ENCODE measurements at places on chromosomes 12 and 14. TPM values are rescaled to one million over a fixed set of nuclear protein-coding genes. Genes with fewer than 3 reads are reported as not detected.
A peak's percentile ranks its signal among the peaks of the same experiment; 100 is the strongest.

- peak; percentile 45 for DNase-seq
Observed at GRCh38 chr12:105741786-105742566, 396.8 kb downstream of the NUAK1 start.

DNA sequence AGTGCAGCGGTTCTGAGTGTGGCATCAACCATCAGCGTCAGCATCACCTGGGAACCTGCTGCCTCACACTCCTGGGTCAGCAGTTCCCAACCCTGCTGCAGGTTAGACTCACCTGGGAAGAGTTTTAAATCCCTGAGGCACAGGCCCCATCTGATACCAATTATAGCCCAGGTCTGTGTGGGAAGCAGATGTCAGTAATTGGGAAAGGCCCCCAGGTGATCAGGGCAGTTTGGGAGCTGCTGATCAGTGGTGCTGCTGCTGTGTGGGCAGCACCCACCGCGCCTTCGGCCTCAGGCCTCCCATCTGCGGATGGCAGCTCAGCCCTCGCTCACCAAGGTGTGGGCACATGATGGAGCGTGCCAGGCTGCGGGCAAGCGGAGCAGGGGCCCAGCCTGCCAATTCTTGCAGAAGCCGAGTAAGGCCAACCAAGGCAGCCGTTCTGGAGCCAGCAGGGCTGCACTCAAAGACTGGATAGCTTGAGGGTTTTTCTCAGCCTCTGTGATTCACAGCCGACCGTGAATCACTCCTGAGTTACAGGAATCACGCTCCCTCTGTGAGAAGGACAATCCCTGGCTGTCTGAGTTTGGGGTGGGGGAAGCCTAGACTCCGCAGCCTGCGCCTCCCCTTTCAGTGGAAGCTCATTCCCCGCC, 155.6 kb upstream of the SFSWAP start:
- no peak for DNase-seq

FAIM2 gene
- polyA plus RNA-seq = not detected

SPX gene
- 35.3 TPM for polyA plus RNA-seq

Data from muscle of arm (tissue), 14 donors.